ENCODE measurements at places on chromosomes 5 and 9.

DNA sequence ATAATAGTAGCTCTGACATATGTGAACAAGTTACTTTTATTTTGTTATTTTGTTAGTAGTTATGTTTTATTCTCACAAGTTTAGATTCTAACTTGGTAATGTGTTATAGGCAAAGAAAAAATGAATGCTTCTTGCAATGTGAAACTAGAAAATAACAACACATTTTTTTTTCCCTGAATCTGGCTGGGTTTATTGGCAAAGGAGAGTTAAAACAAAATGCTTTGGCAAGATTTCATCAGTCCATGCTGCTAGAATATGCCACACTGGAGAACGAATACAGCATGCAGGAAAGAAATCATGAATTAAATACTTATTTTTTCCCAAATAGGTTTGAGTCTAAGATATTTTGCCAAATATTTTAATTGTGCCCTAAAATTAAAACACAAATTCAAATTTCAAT, 1048.1 kb upstream of the ACO1 start:
- DNase-seq, result no peak

DNA sequence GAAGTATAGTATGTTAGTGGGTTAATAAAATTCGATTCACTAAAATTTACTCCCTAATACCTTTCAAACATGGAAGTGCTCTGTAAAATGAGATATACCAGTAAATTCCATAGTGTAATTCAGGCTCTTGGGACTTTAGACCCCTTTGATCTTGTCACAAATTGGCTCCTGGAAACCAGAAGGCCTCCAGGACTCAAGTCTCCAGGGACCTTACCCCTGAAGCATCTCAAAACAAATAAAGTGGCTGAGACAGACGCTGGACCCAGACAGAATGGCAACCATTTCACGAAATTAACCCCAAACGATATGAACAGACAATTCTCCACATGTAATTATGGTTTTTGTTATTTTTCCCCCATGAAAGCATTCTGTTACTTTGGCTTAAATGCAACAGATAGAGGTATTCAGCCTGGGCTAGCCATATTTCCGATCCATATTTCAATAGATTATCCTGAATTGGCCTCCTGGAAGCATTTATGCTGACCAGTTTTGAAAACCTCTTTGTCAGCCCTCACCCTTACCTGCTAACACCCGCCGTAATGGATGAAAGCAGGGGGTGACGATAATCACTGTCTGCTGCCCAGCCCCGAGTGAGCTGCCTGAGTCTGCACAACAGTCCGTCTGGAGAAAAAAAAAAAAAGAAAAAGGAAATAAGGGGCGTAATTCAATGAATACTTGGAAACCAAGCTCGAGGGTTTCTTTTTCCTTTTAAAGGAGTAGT, 34.1 kb upstream of the EFNA5 start:
- no peak for DNase-seq

DNA sequence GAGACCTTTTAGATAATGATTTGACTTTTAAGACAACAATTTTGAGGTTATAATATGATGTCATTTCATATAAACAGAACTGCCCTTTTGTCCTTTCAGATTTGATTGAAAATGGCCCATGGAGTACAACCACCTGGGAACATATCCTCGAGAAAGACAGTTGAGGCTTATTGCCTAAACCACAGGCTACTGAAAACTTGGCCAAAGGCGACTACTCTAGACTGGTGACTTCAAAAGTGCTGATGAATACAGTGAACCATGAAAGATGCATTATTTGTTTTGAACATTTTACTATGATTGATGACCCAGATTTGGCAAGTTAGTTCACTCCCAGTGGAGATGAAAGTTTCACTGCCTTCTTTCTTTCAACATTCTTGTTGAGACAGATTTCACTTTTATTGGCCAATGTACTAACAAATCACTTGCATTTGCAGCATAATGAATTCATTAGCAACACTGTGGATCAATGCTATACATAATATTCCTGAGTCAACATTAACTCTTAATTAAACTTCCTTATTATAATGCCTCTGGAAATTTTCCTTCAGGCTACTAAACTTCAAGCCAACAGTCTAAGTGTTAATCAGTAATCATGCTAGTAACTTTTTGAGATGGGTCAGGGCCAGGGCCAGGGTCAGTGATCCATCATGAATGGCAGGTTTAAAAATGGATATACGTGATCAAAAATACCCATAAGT, 480.3 kb downstream of the RAB3C start:
- no peak for DNase-seq

GRCh38 chr5:75894482-75894881, 177.2 kb upstream of the POC5 start:
- DNase-seq, result no peak

DNA sequence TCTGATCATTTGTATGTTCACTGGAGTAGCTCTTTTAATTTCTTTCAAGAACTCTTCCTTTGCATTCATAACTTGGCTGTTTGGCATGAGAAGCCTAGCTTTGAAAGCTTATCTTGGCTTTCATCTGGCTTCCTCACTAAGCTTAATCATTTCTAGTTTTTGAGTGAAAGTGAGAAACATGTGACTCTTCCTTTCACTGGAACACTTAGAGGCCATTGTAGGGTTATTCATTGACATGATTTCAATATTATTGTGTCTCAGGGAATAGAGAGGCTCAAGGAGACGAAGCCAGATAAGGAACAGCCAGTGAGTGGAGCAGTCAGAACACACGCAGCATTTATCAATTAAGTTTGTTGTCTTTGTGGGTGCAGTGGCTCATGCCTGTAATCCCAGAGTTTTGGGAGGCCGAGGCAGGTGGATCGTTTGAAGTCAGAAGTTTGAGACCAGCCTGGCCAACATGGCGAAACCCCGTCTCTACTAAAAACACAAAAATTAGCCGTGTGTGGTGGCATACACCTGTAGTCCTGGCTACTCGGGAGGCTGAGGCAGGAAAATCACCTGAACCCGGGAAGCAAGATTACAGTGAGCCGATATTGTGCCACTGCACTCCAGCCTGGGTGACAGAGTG, 98.3 kb downstream of the UGCG start:
- no peak for DNase-seq

Data from activated T-helper 1 cell treated with Interleukin-2 at 50 U/mL for 16 hours (primary cell).